ENCODE measurements at places on chromosomes 16 and 17. TPM values are rescaled to one million over a fixed set of nuclear protein-coding genes. Genes with fewer than 3 reads are reported as not detected.

DNA sequence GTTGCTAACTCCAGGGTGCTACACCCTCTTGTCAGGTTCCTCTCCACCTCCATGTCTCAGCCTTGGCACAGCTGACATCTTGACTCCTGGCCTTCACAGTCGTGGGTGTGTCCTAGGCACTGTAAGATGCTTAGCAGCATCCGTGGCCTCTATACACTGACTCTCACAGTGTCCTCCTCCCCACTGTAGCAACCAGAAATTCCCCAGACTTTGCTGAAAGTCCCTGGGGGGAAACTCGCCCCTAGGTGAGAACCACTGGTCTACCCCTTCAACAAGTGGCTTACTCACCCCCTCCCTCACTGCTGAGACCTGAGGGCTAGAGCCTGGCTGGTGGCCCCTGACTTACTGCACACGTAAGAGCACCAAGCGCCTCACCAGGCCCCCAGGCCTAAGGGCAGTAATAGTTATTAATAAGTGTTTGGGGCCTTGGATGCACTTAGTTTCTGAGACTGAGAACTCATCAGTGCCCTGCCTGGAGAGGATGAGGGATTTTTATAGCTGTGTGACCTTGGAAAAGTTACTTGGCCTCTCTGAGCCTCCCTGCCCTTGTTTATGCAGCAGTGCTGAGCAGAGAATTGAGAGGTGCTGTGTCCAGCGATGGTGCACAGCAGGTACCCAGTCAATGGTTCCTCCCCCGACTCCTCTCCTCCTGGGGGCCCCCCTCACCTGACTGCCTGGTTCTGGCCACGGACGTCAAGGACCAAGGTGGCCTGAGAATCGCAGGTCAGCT lies 67.1 kb downstream of the RMI2 start:
- no peak for DNase-seq

DNA sequence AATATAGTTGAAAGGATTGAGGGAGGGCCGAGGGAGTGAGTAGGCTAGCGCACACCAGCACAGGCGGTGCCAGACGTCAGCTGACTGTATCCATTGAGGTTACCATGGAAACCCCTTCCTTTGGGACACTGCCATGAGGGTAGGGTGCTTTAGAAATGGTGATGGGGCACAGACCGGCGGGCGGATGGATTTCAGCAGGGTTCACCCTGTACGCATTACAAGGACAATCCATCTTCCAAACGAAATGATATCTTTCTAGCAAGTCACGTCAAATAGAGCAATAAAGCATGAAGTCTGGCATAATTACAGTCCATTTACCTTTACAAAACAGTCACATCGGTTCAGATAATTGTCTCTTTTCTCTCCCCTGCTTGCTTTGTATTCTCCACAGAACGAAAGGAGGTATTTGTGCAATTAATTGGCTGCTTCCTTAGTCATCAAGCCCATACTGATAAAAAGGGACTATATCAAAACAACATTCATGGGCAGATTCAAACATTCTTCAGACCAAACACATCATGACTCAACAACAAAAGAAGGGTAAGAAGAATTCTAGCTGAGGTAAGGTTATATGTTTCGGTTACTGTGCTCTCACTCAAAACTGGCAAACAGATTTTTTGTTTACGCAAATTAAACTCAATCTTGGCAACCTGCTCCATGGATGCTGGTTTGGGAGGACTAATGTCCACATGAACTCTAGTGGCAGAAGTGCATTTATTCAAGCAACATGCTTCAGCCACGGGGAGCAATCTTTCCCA lies 140.6 kb downstream of the CDK5R1 start:
- peak; percentile 13 for DNase-seq

GRCh38 chr17:6523330-6523729 lies 33.0 kb downstream of the PITPNM3 start:
- DNase-seq = no peak

Gene NLRC3
- 2.1 TPM for polyA plus RNA-seq

- DNase-seq = no peak
Observed at GRCh38 chr17:49871211-49871610, 23.3 kb upstream of the TAC4 start.

Data from left kidney (tissue), 8 donors.